ENCODE measurements at places on chromosomes 1 and 21. TPM values are rescaled to one million over a fixed set of nuclear protein-coding genes. Genes with fewer than 3 reads are reported as not detected.

GRCh38 chr1:36085126-36085525 is 1.2 kb downstream of the TEKT2 start:
- no peak for DNase-seq

DNA sequence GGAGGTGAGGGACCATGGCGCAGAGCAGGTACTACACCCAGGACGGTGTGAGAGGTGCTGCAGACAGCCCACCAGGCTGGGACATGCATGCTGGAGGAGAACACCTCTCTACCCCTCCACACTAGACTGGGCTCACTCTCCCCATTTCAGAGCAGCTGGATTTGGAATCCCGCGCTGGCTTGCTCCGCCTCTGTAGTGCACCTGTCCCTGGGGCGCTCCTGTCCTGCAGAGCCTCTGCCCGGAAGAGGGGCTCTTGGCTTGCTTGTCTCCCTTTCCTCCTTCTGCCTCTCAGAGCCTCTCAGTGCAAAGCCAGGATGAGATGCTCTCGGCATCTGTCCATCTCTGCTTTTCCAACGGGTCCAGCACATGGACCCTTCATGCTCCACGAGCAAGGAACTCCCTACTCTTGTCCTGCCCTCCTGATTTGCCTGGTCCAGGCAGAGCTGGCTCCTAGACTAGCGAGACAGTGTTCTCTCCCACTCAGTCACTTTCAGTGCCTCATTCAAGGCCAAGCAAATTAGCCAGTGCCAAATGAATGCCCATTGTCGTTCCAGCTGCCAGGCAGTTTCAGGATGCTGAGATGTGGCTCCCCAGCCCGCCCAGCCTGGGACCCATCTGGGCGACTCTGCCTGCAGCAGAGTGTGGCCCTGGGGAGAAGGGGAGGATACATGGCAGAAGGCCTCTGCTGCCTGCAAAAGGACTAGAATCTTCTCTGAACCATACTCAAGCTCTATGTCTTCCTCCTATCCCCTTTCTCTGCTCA is 33.7 kb downstream of the CDCA8 start:
- no peak for DNase-seq

GRCh38 chr1:165698761-165699052 is 345 bp upstream of the ALDH9A1 start:
- DNase-seq: no peak

Gene WNT9A
- 1.5 TPM for total RNA-seq

Gene CLCA2
- total RNA-seq: not detected

All from activated CD4-positive, alpha-beta memory T cell treated with anti-CD3 and anti-CD28 coated beads, Interleukin-2, amount 10 ng/mL, durations not matched to agents 7 days and 5 days (primary cell).